ENCODE measurements at places on chromosomes 1 and 21.

- no peak for DNase-seq
These were observed 3.5 kb downstream of the CD164L2 start for GRCh38 chr1:27379564-27380122.

- no peak for DNase-seq
These were observed 349.6 kb downstream of the SMYD3 start for GRCh38 chr1:246157516-246157915.

- no peak for DNase-seq
These were observed 3.6 kb downstream of the SDC3 start for GRCh38 chr1:30904962-30905335.

DNA sequence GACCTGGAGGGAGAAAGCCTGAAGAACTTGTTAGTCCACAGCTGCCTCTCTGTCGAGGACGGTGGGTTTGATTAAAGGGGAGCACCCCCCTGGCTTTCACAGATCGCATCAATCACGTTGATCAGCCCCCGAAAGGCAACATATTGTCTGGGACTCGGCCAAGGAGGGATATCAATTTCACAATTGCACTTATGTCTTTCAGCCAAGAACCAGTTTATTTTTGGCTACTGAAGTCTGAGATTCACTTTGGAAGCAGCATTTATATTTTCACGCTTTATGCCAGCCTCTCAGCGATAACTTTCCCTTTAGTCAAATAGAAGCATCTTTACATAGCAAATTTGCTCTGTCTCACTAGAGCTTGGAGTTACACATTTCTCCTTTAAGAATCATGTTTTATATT is 253.2 kb upstream of the RRP15 start:
- no peak for DNase-seq

DNA sequence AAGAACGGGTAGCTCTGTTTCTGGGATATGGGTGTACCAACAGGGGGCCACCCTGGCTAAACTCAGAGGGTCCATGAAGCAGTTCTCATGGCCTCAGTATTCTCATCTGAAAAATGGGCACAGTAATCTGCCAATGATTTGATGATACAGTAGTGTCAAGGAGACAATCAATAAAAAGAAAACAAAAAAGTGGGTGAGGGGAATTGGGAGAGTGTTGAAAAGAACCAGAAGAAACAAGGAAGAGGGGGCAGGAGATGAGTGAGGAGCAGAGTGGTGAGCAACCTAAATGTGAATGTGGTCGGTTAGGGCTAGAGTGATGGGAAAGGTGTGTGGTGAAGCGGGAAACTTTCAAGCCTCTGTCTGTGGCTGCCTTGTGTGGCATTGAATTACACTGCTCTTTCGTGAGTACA is 2.0 kb downstream of the SLAMF7 start:
- DNase-seq = no peak

GRCh38 chr1:50582346-50582745 is 159.1 kb upstream of the DMRTA2 start:
- DNase-seq = no peak

DNA sequence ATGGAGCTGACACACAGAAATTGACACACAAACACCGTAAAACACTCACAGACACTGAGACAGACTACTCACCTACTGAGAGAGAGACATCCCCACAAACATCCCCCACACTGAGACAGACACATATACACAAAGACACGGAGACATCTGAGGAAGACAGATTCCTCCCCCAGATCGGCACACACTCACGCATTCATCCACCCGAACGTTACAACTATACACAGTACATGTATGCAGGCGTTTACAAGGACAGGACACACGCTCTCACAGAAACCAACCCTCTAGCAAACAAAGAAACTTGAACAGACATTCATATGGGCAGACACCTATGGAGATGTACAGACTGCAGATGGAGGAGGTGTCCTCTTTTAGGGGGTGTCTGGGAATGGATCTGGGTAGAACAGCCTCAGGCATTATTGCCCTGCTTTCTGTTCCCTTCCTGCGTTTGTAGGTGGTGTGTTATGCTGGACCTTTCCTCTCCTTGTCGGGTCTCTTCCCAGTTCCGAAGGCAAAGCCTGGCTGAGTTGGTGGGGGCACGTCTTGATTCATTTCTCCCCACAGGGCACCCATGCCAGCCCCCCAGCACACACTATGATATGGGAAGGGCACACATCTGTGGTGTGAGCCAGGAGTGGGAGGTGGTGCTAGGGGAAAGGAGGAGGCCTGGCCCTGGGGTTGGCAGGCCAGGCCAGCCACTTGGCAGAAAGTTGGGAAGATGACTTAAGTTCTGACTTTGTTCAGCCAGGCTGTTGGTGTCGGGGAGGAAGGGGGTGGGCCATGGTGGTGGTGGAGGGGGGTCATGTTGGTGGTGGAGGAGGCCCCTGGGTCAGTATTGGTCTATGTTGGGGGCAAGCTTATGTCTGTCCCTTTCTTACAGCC is 1.5 kb downstream of the KIRREL1 start:
- no peak for DNase-seq

DNA sequence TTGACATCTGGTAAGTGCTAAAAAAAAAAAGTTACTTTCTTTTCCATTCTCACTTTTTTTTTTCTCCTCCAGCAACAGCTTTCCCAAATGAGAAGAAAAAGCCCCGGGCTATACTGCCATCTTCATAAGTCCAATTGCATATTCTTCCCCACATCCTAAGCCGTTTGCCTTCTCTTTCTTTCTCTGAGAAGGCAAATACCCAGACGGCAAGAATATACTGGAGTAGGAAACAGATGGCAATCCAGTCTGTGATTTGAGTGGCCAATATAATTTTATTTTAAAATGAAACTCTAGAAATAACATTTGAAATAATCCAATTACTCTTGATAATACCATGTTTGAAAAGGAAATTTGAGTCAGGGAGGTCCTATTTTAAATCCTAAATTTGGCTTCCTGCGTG is 44.6 kb upstream of the GREM2 start:
- no peak for DNase-seq

DNA sequence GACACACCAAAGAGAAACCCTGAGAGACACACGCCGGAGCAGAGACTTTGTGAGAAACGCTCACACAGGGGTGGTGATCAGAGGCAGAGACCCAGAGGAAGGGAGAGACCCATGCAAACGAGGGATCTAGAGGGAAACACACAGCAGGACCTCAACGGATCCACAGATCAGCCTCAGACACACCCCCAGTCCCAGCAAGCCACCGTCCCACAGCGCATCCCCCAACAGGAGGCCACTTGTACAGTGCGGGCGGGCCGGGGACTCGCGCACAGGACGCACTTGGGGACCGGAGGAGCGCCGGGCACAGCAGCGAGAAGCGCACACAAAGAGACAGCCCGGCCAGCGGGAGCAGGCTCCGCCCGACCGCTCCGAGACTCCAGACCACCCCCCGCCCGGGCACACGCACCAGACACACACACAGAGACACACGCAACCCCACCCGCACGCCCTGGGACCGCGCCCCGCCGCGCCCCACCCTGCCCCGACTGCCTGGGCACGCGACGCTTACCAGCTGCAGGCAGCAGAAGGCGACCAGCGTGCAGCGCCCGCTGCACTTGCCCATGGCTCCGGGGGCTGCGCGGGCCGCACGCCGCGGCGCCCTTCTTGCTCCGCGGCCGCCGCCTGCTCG is 587 bp downstream of the NKAIN1 start:
- DNase-seq = no peak

DNA sequence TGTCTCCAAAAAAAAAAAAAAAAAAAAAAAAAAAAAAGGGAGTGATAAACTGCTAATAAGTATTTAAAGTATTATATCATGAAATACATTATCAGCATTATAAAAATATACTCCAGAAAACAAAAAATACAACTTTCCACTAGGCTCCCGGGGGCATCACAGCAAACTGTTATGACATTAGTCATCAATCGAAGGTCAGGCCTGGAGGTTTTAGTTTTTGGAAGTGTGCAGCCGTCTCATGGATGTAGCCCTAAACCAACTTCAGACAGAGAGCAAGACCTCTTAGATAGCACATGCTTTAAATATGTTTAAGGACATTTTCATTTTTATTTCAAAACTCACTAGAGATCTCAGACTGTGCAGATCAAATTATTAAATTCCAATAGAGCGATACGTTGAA is 106.3 kb downstream of the RERE start:
- DNase-seq = no peak

DNA sequence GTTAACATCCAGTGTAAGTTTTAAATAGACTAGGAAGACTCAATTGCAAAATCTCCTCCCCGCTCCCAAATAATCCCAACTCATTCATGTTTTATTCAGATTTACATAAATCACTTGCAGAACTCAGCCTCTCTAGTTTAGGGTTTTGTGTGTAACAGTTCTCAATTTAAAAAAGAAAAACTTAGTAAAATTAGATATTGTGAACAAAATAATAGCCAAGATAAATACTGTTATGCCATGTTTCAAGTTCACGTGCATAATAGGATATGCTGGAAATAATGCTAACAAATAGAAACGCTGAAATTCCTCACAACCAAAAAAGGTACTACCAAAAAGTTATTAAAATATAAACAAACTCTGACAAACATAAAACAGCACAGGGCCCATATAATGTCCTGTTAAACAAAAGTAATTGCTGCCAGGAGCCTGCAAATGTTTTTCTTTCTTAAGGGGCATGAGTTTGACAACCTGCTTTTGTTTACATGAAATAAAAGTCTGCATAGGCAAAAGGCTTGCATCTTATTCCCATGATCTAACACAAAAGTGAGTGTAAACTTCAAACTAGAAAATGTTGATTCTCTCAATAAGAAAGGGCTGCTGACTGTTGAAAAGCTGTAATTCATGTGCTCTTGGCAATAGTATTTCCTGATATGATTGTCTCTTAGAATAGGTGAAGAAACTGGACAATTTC is 2.9 kb downstream of the SERTAD4 start:
- DNase-seq = no peak

- no peak for DNase-seq
These were observed 59.9 kb downstream of the SPSB1 start for GRCh38 chr1:9352377-9353134.

GRCh38 chr1:78377356-78377928 is 113.3 kb upstream of the PTGFR start:
- no peak for DNase-seq

GRCh38 chr21:43342301-43342881 is 84.5 kb downstream of the SIK1 start:
- DNase-seq = no peak

DNA sequence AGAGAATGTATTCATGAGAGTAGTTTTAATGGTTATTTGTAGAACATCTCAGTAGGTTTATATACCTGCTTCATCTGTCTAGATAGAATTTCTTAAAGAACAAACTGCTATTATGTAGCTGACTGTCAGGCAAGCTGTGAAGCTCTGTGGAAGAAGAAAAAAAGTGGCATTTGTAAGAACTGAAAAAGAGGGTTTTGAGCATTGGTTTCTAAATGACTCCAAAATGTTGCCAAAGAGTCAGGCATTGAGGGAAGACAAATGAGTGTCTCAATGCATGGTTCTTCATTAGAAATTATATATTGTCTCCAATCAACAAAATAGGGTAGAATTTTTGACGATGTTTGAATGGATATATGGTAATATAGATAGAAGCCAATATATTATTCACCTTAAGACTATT is 1276.1 kb downstream of the KCNT2 start:
- DNase-seq = no peak

GRCh38 chr21:28540514-28540913 is 452.2 kb downstream of the LTN1 start:
- peak; percentile 69 for DNase-seq

GRCh38 chr1:17673329-17674072 is 81.6 kb upstream of the ACTL8 start:
- no peak for DNase-seq

- DNase-seq = no peak
These were observed 37.8 kb upstream of the ZNF326 start for GRCh38 chr1:89957107-89957506.

DNA sequence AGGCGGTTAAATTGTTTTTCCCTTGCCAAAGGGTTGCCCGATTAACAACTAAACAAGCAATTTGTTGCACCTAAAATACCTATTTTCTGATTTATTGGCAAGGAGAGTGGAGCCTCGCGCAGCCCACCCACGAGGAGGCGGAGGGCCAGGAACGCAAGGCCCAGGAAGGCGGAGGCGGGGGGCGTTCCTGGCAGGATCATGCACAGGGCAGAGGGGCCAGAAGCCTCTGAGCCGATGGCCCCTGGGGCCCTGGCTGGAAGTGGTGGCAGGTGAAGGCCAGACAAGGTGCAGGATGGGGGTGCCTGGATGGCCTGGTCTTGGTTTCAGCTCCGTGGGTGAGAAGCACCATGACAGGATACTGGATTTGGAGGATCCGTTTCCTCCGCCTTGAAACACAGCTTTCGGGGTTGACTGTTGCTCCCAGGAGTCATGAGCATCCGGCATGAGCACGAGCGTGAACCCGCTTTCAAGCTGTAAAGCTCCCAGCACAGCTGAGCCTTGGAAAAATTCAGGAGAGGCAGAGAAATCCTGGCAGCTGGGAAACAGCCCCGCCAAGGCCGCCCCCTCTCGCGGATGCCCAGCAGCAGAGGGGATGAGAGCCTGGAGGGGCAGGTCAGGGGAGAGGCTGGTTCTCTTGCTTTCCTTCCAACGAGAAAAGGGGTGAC is 35.0 kb downstream of the AJAP1 start:
- no peak for DNase-seq

DNA sequence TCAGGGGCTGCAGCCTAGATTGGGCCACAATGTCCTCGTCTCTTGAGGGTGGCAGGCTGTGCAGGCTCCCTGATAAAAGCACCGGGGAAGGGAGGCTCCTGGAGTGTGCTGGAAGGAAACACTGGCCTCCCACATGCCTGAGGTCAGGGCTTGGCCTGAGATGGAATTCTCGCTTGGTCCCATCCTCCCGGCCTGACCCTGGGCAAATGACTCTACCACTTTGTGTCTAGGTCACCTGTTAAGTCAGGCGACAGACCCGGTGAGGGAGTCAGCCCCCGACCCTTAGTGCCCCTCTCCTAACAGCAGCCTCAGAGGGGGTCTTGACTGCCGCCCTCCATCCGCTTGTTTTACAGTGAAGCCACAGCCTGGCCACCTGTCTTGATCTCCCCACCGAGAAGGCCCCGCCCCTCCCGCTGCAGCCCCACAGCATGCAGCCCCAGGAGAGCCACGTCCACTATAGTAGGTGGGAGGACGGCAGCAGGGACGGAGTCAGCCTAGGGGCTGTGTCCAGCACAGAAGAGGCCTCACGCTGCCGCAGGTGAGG is 2.5 kb downstream of the SMIM1 start:
- DNase-seq = no peak

DNA sequence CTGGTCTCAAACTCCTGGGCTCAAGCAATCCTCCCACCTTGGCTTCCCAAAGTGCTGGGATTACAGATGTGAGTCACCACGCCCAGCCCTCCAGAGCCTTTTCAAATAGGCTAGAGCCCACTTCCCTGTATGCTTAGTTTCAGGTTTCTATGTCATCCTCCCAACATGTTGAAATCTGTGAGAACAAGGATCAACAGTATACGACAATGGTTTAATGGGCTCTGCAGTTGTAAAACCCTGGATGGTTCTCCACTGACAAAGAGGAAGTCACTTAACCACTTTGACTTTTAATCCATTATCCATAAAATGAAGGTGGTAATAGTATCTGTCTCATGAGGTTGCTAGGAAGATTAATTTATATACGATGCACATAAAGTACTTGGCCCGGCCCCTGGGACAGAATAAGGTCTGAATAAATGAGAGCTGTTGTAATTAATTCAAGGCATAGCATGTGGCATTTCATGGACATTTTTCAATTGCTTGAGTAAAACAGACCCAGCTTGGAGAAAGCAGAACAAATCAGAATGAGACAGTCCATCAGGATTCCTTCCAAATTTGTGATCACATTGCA is 113.9 kb upstream of the ZNF648 start:
- DNase-seq = no peak

Data from pulmonary artery endothelial cell (primary cell).